ENCODE measurements at places on chromosomes 3 and 15.

DNA sequence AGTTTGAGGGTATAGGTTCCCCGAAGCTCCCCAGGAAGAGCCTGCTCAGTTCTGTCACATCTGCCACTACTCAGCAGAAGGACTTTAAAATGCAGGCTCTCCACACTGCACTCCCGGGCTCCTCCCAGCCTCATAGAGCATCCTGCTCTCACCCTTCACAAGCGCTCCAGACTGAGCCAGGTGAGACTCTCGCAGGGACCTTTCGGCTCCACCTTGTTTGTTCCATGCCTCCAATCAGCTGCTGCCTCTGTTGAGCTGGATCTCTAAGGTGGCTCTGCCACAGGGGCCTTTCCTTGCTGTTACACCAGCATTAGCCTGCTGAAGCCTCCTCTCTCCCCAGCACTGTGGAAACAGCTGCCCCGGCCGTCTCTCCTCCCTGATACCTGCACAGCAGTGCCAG is 56.1 kb downstream of the SLCO3A1 start:
- peak; percentile 78 for DNase-seq

DNA sequence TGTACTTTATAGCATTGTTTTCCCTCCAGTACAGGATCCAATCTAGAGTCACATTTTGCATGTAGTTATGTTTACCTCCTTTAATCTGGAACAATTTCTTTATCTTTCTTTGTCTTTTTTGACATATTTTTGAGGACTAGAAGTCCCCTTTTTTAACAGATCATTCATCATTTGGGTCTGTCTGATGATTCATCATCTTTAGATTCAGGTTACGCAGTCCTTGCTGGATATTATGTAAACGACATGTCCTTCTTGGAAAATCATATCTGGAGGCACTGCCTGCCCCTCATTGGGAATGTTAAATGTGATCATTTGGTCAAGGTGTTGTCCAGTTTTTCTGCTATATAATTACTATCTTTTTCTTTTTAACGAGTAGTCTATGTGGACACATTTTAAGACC is 18.3 kb downstream of the TGM4 start:
- no peak for DNase-seq

DNA sequence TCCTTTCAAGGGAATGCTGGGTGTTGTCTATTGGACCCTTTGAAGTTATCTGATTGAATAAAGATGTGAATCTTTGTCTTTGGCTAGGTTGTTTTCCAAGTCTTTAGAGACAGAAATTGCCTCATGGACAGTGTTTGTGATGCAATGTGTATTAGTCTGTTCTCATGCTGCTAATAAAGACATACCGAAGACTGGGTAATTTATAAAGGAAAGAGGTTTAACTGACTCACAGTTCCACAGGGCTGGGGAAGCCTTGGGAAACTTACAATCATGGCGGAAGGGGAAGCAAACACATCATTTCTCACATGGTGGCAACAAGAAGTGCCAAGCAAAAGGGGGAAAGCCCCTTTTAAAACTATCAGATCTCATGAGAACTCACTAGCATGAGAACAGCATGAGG is 88.8 kb upstream of the PLXND1 start:
- DNase-seq = no peak

- no peak for DNase-seq
Measured at GRCh38 chr3:60080648-60081047, 1030.8 kb upstream of the CFAP20DC start.

GRCh38 chr3:138935863-138936740 is 10.8 kb downstream of the FOXL2 start:
- peak; percentile 8 for DNase-seq

- DNase-seq = no peak
Measured at GRCh38 chr15:70486451-70487386, 276.6 kb downstream of the UACA start.

DNA sequence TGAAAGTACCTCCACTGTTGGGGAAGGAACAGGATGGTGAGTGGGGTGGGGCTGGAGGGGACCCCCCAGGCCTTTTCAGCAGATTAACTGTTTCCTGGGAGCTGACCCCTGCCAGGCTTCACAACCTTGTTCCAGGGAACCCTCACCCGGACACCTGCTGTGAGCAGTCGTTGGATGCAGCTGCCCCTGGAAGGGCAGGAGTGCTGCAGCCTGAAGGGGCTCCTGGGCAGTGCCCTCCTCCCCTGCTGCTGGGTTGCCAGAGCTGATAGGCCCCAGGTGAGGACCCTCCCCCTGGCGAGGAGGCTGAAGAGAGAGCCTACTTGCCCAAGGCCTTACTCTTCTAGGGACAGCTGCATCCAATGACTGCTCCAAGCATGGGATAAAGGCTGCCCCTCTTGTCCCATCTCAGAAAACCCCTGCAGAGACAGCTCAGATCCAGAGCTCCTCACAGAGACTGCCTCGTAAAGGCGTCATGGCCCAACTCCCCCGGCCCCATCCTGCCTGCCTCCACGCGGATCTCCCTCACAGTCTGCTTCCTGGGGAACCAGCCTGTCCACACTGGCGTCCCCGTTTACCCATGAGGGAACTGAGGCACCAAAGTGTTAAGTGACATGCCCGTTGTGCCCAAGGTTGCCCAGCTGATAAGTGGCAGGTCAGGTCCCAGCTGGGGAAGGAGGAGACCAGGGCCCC is 193.4 kb upstream of the LINGO1 start:
- DNase-seq = no peak

DNA sequence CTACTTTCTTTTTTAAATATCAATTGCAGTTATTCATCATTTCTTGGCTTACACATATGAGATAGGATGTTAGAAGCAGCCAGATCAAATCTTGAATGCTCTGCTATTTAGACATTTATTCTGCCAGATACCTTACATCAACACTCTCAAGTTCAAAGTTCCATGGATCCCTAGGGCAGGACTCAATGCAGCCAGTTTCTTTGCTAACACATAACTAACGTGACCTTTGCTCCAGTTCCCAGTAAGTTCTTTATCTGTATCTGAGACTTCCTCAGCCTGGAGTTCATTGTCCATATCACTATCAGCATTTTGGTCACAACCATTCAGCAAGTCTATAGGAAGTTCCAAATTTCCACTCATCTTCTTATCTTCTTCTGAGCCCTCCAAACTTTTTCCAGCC is 939.9 kb downstream of the VGLL3 start:
- DNase-seq = no peak

GRCh38 chr3:55162031-55162795 is 234.4 kb upstream of the LRTM1 start:
- no peak for DNase-seq

DNA sequence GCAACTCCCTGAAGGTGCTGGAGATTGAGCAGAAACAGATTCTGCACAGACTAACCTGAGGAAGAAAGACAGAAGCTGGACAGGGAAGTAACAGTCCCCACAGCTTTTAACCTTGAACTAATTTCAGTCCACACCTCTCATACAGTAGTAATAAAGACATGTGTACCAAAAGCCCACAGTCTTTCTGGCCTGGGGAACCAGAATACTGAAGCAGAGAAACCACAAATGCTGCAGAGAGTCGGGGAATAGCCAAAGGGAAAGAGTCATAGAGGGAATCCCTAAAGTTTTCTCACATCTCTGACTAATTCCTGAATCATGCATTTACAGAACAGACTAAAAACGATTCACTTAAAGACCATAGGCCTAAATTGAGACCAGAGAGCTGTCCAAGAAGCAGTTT is 503.4 kb upstream of the NECTIN3 start:
- no peak for DNase-seq

DNA sequence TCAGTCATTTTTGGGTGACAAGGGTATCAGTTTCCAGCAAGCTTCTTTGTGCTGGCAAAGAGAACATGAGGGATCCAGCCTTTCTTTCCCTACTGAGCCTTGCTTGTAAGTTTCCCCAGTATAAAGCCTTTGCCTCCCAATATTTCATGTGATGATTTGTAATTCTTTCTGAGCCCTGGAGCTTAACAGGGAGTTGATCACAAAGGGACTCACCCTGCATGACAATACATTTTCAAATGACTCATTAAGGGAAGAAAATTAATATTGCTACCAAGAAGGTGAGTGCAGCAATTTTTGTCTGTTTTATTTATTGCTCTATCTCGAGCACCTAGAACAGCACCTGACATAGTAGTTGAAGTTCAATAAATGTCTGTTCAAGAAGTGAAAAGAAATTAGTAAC is 27.7 kb downstream of the OXSM start:
- no peak for DNase-seq

DNA sequence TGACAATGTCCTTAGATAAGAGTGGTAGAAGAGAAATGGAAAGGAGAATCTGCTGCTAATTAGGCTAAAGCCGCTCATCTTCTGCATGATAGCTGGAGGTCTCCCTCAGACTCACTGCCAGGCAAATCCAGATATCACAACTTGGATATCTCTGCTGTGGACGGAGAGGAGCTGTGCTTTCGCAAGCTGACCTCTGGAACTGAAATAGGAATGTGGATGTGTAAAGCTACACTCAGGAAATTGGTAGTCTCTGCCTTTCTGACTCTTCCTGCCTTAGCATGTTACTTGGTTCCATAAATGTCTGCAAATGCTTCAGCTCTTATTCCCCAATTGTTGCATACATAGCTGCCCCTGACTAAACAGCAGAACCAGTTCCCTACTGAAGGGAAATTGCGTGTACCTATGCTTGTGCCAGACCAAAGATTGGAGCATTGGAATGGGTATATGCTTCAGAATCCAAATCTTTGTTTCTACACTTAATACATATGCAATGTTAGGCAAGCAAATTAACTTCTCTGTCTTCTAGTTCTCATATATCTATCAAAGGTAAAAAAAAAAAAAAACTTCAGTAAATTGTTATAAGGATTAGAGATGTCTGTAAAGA is 74.7 kb upstream of the ROBO2 start:
- no peak for DNase-seq

GRCh38 chr15:94411285-94411684 is 179.9 kb downstream of the MCTP2 start:
- DNase-seq = peak; percentile 21

GRCh38 chr3:65572175-65572777 is 466.4 kb downstream of the MAGI1 start:
- DNase-seq = no peak

- no peak for DNase-seq
Measured at GRCh38 chr3:197533927-197534725, 21.6 kb downstream of the BDH1 start.

GRCh38 chr15:66797921-66798320 is 95.9 kb downstream of the SMAD6 start:
- DNase-seq = no peak

GRCh38 chr3:142576792-142577191 is 1.7 kb downstream of the ATR start:
- DNase-seq = no peak

- peak; percentile 30 for DNase-seq
Measured at GRCh38 chr15:75801859-75802593, 41.2 kb upstream of the UBE2Q2 start.

DNA sequence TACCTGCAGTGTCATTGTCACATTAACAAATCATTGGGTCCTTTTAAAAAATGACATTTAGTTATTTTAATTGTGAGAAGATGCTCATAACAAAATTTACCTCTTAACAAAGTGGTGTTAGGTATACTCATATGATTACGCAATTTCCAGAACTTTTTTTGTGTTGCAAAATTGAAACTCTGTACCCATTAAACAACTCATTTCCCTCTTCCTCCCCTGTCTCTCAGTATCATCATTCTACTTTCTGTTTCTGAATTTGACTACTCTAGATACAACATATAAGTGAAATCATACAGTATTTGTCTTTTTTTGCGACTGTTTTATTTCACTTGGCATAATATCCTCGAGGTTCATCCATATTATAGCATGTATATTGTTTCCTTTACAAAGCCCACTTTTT is 58.7 kb upstream of the CHST2 start:
- DNase-seq = no peak

- DNase-seq = no peak
Measured at GRCh38 chr15:31228980-31229826, 97.4 kb upstream of the KLF13 start.

- no peak for DNase-seq
Measured at GRCh38 chr15:91022832-91023129, 387 bp upstream of the VPS33B start.

DNA sequence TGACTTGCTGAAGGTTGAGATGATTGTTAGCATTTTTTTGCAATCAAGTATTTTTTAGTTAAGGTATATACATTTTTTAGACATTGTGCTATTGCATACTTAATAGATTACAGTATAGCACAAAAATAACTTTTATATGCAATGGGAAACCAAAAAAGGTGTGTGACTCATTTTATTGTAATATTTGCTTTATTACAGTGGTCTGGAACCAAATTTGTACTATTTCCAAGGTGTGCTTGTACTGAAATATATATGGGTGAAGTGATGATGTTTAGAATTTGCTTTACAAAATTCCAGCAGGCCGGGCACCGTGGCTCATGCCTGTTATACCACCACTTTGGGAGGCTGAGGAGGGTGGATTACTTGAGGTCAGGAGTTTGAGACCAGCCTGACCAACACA is 29.1 kb upstream of the TBC1D23 start:
- DNase-seq = no peak

GRCh38 chr3:53120336-53120735 is 9.9 kb downstream of the RFT1 start:
- no peak for DNase-seq

- DNase-seq = no peak
Measured at GRCh38 chr3:66463730-66464511, 36.9 kb downstream of the LRIG1 start.

- no peak for DNase-seq
Measured at GRCh38 chr3:131883711-131884407, 151.0 kb downstream of the CPNE4 start.

- DNase-seq = no peak
Measured at GRCh38 chr3:137347817-137348368, 390.1 kb downstream of the IL20RB start.

- DNase-seq = no peak
Measured at GRCh38 chr3:5330152-5330810, 142.8 kb downstream of the EDEM1 start.

DNA sequence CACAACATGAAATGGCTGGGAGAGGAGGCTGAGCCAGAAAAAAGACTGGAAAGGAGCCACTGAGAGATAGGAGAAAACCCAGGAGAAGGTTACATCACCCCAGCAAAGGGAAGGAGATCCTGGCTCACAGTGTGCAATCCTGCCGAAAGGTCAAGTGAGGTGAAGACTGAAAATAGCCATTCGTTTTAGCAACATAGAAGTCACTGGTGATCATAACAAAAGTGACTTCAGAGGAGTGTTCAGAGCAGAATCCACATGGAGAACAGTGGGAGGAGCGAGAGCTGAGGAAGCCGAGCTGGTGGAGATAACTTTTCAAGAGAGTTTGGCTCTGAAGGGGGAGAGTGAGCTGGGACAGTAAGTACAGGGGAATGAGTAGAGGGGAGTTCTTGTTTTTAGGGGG is 5.4 kb upstream of the HEG1 start:
- DNase-seq = no peak

- no peak for DNase-seq
Measured at GRCh38 chr3:78163379-78163778, 1123.5 kb downstream of the ROBO2 start.

GRCh38 chr15:97683831-97684230 is 276.7 kb upstream of the ARRDC4 start:
- DNase-seq = no peak

- no peak for DNase-seq
Measured at GRCh38 chr15:94196531-94196930, 34.8 kb upstream of the MCTP2 start.
